ENCODE measurements at places on chromosomes 3 and 15.

DNA sequence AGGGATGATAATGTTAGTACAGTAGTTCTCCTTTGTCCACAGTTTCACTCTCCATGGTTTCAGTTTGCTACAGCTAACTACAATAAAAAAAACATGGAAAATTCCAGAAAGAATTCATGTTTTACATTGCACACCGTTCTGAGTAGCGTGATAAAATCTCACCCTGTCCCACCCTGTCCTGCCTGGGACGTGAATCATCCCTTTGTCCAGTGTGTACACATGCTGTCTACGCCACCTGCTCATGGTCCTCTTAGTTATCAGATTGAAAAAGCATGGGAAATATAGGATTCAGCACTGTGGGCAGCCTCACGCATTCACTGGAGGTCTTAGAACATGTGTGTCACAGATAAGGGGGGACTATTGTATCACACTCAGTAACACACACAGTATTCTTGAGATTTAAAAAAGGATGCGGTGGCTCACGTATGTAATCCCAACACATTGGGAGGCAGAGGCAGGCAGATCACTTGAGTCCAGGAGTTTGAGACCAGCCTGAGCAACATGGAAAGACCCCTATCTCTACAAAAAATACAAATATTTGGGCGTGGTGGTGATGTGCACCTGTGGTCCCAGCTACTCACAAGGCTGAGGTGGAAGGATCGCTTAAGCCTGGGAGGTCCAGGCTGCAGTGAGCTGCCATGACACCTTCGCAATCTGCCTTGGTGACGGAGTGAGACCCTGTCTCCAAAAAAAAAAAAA, 8.7 kb upstream of the FLNB start:
- no peak for DNase-seq

DNA sequence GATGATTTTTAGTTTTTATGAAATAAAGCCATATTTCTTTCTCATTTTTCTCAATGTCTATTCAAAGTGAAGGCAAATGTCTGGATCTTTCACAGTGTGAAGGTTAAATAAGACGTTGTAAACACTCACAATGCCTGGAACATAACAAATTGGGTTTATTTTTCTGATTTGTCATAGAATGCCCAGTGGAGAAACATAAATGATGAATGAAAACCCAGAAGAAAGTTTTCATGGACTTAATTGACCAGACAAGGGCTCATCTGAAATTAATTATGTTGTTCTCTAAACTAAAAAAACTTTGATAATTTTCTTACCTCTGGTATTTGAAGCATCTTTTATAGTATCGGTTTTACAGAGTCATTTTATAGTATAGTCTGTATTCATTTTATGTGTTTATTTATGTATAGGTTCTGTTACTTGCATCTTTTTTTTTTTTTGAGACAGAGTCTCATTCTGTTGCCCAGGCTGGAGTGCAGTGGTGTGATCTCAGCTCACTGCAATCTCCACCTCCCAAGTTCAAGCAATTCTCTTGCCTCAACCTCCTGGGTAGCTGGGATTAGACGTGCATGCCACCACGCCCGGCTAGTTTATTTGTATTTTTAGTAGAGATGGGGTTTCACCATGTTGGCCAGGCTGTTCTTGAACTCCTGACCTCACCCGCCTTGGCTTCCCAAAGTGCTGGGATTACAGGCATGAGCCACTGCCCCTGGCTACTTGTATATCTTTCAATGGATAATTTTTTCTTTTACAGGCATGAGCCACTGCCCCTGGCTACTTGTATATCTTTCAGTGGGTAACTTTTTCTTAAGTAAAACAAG, 15.1 kb upstream of the BNIP2 start:
- no peak for DNase-seq

GRCh38 chr3:66487465-66487864, 13.4 kb downstream of the LRIG1 start:
- DNase-seq = no peak

- no peak for DNase-seq
Measured at GRCh38 chr3:87836026-87836425, 222.8 kb downstream of the CGGBP1 start.

- no peak for DNase-seq
Measured at GRCh38 chr15:95594496-95594895, 736.0 kb upstream of the NR2F2 start.

DNA sequence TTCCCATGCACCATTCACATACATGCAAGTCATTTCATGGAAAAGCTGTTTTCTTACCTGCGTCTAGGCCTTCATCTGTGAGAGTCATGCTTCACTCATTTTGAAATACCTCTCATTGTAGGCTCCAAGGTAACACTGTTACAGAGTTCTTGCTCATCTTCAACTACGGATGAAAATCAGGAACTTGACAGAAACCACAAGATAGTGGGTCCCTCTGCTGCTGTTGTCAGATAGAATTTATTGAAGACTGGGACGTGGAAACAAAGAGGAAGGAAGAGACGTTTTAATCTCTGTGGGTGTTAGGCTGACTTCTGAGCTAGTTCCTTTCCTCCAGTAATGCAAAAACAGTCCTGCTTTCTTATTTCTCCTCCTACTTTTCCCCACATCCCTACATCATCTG, at the start of gene P2RY14:
Gene P2RY14 (minus strand): TSS at position 313 of the 400 bp plus-strand sequence. CDS start 64,226 bp downstream, outside the sequence.
- DNase-seq = no peak

DNA sequence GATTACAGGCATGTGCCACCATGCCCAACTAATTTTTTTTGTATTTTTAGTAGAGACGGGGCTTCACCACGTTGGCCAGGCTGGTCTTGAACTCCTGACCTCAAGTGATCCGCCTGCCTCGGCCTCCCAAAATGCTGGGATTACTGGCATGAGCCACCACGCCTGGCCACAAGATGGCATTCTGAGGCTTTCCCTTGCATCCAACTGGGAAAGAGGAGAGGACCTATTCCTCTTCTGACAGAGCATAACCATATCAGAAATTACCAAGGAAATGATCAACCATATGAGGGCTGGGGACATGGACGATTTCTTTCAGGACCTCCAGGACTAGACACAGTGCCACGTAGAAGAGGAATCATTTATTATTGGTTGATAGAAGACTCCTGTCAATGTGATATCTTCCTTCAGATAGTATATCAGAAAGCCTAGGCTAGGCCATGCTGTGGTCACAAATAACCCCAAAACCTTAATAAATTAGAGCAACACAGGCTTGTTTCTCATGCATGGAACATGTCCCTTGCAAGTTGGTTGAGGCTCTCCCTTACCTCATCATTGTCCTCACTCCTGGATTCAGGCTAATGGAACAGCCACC, 372.3 kb upstream of the IL12A start:
- DNase-seq = no peak

DNA sequence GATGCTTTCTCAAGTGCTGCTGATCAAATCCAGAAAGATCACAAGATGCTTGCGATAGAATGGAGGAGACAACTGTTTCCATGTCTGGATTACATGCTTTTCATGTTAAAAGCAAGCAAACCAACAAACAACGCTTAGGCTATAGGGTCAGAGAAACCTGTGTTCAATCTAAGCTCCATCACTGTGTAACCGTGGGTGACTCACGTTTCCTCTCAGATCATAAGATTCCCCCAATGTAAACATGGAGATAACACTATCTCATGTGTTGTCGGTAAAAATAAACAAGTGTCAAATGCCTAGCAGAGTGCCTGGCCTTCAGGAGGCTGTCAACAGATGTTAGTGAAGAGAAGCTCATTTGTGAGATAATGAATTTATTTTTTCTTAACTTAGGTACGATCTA, 907.8 kb downstream of the NTRK3 start:
- DNase-seq = no peak

DNA sequence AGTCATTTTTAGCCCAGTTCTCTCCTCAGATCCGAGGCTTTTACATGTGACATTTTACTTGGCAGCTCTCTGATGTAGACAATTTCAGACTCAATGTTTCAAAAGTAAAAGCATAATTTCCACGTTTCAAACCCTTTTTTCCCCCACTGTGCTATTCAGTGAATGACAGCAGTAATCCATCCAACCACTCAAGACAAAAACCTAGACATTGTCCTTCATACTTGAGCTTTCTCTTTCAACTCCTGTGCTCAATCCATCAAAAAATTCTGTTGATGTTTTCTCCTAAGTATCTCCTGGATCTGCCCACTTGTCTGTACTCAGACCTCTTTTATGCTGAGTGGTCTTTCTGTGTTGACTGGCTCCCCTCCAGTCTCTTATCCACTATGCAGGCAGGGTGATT, 214.7 kb downstream of the CHL1 start:
- DNase-seq = no peak

GRCh38 chr3:48194446-48195071, 6.3 kb upstream of the CDC25A start:
- DNase-seq = peak; percentile 36

- DNase-seq = no peak
Measured at GRCh38 chr15:25597571-25597970, 158.7 kb upstream of the UBE3A start.

DNA sequence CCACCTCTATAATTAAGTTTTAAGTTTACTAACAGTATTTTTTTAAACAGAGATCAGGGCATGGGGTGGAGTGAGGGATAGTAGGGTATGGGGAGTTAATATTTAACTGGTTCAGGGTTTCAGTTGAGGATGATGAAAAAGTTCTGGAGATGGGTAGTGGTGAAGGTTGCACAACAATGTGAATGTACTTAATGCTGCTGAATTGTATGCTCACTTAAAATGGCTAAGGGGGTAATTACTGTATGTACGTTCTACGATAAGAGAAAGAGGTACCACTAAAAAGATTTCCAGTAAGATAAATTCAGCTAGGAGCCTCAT, 101.4 kb downstream of the TNIK start:
- no peak for DNase-seq

DNA sequence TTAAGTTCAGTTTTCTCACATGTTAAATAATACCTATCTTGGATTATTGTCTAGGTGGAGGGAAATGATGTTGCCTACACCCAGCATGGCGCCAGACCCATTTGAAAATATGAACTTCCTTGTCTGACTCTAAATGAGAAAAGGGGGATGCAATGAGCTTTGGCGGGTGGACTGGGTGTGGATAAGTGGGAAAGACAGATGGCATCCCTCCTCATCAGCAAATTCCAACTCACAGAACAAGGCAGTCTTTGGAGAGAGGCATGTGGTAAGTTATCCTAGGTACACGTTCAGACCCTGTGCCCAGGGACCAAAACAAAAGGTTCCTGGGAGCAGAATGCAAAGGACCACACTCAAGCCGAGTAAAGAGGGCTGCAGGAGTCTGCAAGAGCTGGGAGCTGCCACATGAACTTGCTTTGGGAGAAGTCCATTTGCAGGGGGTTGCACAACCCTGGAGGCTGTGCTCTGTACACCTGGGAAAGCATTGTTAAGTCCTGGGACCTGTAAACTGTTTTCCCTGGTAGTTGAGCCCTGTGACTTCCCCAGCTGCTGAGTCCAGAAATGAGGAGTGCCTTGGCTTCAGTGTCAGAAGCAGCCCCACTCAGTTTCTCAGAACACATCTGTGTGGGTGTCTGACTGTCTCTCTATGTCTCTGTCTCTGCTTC, 102.3 kb upstream of the TPM1 start:
- no peak for DNase-seq

GRCh38 chr3:155495387-155495786, 201.9 kb upstream of the STRIT1 start:
- DNase-seq = no peak
